ENCODE measurements at places on chromosomes 16 and 17.

GRCh38 chr17:49108318-49108717, 24.3 kb upstream of the B4GALNT2 start:
- DNase-seq: no peak

- peak; percentile 21 for DNase-seq
Measured at GRCh38 chr16:70689035-70689969, 3.4 kb upstream of the MTSS2 start.

DNA sequence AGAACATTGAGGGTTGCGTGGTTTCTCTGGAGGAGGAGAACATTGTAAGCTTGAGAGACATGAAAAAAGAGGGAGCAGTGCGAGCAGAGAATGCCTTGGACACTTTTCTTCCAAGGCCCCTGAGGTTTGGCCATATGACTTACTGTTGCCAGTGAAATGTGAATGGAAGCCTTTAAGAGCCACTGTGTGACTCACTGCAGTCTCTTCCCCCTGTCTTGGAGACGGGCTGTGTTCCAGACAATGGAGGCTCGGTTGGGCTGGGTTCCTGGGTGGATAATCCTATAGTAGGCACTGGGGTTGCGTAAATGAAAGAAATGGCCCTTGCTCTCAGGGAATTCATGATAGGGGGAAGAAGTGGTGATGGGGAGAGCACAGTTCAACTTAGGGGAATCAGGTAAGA, 75.5 kb downstream of the SHISA9 start:
- no peak for DNase-seq

DNA sequence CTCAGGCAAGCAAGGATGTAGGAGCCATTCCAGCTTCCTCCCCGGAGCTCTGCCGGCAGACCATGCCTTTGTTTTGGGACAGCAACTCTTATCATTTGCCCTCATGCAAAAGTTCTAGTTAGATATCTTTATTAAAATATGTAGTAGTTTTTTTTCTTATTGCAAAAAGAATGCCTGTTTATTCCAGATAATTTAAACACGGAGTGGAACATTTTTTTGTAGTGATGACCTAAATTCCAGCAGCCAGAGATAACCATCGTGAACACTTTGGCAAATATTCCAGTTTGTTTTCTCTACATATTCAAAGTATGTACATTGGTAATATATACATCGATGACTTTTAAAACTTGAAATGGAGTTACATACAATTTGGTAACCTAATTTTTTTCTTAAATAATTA, 54.8 kb downstream of the CRISPLD2 start:
- DNase-seq: no peak

GRCh38 chr16:25012525-25012991, 2.6 kb downstream of the ARHGAP17 start:
- DNase-seq: no peak

GRCh38 chr17:41559548-41559947, 12.3 kb downstream of the KRT9 start:
- no peak for DNase-seq

DNA sequence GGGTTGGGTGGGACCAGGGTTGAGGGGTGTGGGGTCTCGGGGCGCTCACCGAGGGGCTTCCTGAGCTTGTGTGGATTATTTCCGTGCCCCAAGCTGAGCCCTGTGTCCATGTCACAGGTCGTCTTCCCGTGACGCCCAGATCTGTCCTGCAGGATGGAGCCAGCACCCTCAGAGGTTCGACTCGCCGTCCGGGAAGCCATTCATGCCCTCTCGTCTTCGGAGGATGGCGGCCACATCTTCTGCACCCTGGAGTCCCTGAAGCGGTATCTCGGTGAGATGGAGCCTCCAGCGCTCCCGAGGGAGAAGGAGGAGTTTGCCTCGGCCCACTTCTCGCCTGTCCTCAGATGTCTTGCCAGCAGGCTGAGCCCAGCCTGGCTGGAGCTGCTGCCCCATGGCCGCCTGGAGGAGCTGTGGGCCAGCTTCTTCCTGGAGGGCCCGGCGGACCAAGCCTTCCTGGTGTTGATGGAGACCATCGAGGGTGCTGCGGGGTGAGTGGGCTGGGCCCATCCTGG, 1.0 kb downstream of the TELO2 start:
- DNase-seq: peak; percentile 90

GRCh38 chr17:54718286-54718685, 182.4 kb upstream of the TOM1L1 start:
- DNase-seq: no peak

GRCh38 chr17:81664051-81664470, 2.3 kb downstream of the OXLD1 start:
- no peak for DNase-seq

GRCh38 chr16:12907670-12908233, 6.4 kb downstream of the SHISA9 start:
- no peak for DNase-seq

GRCh38 chr17:66633317-66633965, 201.5 kb upstream of the CACNG5 start:
- no peak for DNase-seq

- no peak for DNase-seq
Measured at GRCh38 chr16:843771-844170, 43.2 kb upstream of the GNG13 start.

DNA sequence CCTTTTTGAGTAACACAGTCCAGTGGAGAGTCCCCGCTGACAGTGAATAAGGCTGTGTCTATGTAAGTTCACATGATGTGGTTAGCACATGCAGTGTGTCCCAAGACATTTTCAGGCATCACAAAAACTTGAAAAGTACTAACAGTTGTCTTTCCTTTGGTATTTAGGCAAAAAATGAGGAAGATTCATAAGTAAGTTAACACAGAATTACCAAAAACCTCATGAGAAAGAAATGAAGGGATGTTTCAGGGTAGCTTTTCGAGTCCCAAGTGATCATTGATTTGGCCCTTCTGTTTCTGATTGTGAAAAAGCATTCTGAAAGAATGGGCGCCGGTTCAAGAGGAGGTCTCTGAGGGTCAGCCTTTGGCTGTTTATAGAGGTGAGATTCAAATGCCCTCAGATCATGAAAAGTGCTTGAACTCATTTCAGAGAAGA, 529 bp upstream of the ASPA start:
- no peak for DNase-seq

GRCh38 chr17:41076788-41077187, 7.2 kb upstream of the KRTAP4-7 start:
- no peak for DNase-seq

DNA sequence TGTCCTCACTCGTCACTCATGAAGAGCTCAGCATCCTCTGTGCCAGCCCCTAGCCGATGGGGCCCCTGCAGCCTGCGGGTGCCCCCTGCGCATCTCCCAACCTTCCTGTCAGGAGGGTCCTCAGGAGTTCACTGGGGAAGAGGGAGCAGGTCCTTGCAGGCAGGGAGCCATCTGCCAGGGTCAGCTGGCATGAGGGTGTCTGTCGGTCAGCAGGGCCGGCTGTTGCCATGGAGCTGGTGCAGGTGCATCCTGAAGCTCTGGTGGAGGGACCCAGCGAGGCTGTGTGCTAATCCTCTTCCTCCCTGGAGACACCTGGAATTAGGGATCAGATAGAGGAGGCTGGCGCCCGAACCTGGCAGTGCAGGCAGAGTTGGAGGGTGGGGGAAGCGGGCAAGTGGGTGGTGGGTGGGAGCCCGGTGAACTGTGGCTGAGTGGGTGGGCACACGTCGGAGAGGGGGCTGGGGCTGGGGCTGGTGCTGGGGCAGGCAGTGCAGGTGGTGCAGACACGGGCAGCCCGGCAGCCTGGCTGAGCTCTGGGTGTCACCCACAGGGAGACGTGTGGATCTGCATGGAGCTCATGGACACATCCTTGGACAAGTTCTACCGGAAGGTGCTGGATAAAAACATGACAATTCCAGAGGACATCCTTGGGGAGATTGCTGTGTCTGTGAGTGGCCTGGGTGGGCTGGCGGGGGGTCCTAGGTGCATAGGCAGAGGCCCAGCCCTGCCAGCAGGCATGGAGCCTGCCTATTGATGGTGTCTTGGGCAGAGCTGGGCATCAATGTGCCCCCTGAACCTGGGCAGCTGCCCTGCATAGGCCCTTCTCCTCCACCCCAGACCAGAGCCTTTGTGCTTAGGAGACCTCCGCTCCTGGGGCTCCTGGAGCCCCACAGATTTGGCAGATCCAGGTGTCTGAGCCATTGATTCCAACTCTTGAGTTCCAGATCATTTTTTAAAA, 17.4 kb downstream of the MAP2K3 start:
- peak; percentile 29 for DNase-seq

DNA sequence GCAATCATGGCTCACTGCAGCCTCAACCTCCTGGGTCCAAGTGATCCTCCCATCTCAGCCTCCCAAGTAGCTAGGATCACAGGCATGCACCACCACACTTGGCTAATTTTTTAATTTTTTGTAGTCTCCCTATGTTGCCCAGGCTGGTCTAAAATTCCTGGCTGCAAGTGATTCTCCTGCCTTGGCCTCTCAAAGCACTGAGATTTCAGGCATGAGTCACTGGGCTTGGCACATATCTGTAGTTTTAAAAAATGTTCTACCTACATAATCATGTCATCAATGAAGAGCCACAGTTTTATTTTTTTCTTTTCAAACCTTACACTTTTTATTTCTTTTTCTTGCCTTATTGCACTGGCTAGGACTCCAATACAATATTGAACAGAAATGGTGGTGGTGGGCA, 33.1 kb upstream of the COL1A1 start:
- no peak for DNase-seq

- no peak for DNase-seq
Measured at GRCh38 chr17:66947311-66947710, 17.2 kb upstream of the CACNG4 start.

GRCh38 chr17:1843947-1844346, 14.1 kb downstream of the RPA1 start:
- DNase-seq: no peak

DNA sequence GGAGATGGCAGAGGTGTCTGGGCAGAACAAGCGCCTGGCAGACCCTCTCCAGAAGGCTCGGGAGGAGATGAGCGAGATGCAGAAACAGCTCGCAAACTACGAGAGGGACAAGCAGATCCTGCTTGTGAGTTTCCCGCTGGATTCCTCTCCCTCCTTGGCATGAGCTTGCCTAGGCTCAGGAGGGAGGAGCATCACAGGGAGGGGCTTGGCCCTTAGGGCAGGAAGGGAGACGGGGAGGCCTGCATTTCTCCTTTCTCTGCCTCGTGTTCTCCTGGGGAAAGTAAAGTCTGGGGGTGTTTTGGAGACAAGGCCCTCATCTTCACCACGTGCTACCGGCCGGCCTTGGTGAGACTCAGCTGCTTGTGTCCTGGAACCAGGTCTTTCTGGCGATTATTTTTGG, 18.0 kb upstream of the DBNDD1 start:
- DNase-seq: no peak

GRCh38 chr16:86517652-86518258, 7.4 kb downstream of the FOXF1 start:
- peak; percentile 83 for DNase-seq

GRCh38 chr17:70295329-70295728, 126.0 kb downstream of the KCNJ2 start:
- no peak for DNase-seq

DNA sequence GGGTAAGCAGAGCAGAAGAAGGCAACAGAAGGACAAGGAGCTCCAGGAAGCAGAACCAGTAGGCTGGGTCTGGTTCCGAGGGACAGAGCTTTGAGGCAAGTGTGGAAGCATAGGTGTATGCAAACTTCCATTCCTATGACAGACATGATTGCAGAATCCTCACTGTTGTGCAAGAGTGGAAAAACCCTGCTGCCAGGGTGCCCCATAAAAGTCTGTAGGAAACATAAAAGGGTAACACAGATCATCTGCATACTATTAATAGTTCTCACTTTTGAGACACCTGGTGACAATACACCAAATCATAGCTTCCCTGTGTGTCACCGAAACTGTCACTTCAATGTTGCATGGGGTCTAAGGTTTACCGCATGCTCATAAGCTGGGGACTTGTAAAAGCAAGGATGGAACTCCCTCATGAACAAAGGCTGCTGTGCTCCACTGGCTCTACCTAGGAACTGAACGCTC, 39.7 kb downstream of the ARHGAP17 start:
- no peak for DNase-seq

- no peak for DNase-seq
Measured at GRCh38 chr17:61783556-61784304, 79.6 kb downstream of the BRIP1 start.

- no peak for DNase-seq
Measured at GRCh38 chr17:74918906-74919305, 4.1 kb downstream of the USH1G start.

DNA sequence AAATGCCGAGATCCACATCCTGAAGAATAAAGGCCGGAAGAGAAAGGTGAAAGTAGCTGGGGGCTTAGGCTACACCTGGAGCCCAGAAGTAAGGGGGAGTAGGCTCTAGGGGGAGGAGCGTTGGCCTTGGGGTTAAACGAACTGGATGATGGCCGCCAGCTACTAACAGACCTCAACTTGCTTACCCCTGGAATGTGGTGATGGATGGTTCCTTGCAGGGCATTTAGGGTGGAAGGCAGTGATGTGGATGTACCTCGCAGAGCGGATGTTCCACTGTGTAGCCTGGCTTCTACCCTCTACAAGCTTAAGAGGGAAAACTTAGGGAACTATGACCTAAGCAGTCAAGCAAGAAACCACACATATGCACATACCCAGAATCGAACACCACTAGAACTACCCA, 2.3 kb upstream of the MAZ start:
- DNase-seq: no peak

DNA sequence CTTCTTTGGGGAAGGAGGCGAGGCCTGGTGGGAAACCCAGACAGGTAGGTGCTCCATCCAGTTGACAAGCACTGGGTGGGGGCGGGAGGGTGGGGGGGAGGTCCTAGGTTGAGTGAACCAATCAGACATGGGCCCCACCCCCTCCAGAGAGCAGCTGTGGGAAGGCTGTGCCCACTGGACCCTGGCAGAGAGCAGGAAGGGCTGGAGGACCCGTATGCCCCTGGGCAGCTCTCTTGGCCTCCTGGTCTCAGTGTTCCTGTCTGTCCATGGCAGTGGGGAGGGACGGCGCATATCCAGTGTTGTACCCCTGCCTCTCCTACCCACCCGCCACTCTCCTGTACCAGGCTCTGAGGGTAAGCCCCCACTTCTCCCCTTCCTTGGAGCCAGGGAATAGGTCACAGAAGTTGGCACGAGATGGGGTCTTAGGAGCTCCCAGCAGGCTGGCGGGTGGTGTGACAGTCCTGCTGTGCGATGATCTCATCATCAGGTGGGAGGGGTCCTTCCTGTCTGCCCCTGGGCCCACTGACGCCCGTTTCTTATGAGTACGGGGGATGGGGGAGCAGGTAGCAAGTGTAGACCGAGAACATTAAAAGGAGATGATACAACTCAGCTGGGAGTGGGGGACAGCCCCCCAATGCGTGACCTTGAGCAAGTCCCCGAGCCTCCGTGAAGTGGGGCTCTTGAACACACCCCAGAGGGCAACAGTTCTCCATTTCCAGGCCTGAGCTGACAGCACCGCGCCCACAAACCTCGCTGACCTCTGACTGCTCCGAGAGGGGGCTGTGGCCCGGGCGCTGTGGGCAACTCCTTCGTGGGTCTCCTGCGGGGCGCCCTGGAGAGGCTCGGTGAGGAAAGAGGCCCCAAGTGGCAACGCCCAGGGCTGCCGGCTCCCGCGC, 1.2 kb upstream of the ZFPM1 start:
- no peak for DNase-seq

- no peak for DNase-seq
Measured at GRCh38 chr16:57634171-57634570, 5.7 kb downstream of the ADGRG1 start.
